ENCODE measurements at places on chromosomes 6 and 20.

- no peak for DNase-seq
These were observed 209.3 kb downstream of the RNF144B start for GRCh38 chr6:18596531-18596835.

DNA sequence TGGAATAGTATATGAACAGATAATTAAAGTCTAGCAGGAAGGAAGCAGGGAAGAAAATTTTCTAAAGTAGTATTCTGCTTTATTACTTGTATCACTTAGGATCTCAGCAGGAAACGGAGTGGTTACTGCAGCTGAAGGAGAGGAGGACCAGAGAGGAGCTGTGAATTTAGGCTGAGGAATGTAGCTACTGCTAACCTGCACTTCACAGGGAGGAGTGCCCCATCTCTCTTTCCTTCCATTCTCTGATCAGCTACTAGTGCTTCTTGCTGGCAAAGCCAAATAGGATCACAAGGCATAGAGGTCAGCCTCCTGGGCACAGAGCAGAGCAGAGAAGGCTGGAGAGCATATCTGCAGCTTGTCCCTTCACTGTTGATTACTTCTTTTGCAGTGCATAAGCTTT is 205.3 kb upstream of the ASCC3 start:
- no peak for DNase-seq

GRCh38 chr6:44621846-44622245 is 234.3 kb downstream of the CDC5L start:
- DNase-seq = no peak

- no peak for DNase-seq
These were observed 82.1 kb upstream of the LTV1 start for GRCh38 chr6:143761074-143761473.

DNA sequence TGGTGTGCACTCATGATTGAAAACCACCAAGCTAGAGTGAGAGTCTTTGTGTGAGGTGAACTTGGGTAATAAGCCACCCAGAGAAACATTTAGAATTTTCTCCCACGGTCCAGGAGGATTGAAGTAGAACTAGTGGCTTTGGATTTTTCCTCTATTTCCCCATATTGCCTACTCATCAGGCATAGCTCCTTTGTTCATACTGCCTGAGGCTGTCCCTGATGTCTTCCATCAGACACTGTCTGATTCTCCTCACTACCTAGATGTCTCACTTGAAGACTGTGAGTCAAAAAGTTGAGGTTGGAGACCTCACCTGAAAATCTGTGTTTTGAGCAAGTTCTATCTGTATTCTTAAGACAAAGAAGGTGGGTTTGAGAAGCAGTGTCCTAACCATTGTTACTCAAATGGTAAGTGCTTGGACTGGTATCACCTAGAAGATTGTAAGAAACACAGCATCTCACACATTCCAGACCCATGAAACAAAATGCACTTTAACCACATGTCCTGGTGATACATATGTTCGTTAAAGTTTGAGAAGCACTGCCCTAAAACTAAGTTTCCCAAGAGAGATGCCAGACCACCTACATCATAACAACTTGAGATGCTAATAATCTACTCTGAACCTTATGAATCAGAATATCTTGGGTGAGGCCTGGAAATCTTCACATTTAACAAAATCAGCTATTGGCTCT is 523.4 kb upstream of the BTBD3 start:
- DNase-seq = no peak

DNA sequence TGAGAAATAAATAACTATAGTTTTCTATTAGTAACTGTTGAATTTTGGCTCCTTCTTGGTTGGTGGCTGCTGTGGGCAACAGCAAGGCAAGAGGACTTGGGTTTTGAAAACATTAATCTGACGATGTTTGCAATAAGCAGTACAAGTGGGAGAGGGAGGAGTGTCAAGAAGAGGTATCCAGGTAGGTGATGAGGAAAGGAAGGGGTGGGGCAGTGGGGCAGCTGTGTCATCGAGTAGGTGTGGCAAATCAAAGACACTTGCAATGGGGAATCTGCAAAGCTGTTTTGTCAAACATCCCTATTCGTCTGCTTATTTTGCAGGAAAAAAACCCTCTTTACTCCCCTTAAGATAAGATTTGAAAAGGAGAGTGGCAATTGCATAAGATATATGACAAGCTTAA is 171.9 kb upstream of the MAP3K7 start:
- no peak for DNase-seq

DNA sequence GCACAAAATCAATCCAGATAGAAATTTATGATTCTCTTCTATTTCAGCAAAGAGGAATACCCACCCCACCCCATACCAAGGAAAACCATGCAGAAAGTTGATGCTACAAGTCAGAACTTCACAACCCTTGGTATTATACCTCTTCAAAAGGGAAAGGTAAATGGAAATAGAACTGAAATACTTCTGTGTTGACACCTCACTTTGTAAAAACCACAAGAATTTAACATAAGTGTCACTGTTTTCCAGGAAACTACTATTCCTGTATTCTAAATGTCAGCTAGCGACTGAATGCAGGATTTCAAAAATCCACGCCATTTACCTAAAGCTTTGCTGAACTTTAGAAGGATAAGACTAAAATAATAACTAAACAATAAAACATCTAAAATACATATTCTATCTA is 3.6 kb downstream of the CPNE1 start:
- DNase-seq = no peak

GRCh38 chr20:44097521-44098255 is 89.3 kb downstream of the JPH2 start:
- DNase-seq = no peak

DNA sequence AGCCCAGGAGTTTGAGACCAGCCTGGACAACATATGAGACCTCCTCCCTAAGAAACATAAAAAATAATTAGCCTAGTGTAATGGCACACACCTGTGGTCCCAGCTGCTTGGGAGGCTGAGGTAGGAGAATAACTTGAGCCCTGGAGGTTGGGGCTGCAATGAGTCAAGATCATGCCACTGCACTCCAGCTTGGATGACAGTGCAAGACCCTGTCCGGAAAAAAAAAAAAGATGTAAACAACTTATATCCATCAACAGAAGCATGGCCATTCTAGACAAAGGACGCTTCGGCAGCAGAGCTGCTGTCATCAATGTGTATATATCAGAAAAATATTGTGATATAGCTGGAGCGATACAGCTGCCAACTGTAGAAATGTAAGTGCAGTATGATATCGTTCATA is 59.6 kb upstream of the ARID1B start:
- no peak for DNase-seq

Data from renal pelvis (tissue), 12 donors.